Liver (tissue), 10 donors: ENCODE measurements at places on chromosomes 1 and 21. TPM values are rescaled to one million over a fixed set of nuclear protein-coding genes. Genes with fewer than 3 reads are reported as not detected.

DNA sequence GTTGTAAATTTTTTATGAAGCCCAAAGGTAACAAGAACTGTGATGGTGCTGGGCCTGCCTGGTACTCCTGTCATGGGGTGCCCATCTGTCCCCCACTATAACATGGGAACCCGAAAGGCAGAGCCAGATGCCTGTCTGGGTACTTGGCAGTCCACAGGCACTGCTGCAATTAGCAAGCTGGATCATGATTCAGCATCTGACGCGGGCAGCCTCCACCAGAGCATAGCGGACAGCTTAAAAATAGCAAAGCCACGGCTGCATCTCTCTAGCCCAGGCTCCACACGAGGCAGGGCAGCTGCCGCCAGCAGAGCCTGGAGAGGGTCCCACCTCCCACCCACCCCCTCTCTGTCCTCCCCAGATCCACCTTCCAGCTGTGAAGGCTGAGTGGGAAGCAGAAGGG is 22.9 kb downstream of the SUSD4 start:
- H3K4me3 ChIP-seq: no peak overlapping the region
- H3K27me3 ChIP-seq: no peaks in the 10 kb centered on the region
- H3K27ac ChIP-seq: no peak overlapping the region
- no peak for DNase-seq
- no peaks in the 10 kb centered on the region for H3K4me1 ChIP-seq

Gene KLHDC8A
- total RNA-seq: not detected

DNA sequence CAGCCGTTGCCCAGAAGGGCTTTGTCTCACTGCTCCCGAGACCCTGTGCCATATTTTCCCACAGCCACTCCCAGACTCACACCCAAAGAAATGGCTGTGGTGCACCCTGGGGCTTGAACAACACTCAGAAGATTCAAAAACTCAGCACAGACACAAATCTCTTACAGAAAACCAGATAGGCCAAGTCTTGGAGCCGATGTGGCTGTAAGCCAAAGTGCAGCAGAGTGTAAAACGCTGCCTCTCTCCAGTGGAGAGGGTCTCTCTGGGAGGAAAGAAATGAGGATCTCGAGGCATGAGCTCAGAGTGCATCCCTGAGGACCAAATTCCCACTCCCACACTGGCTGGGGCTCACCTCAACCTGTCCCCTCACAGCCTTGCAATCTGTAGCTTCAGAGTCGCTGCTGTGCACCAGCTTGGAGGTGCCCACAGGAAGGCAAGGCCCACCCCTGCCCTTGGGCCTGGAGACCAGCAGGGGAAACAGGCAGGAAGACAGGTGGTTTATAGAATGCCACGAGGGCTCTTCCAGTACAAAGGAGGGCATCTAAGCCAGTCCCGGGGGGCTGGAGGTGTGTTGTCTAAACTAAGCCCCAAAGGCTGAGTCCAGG is 171.3 kb upstream of the AJAP1 start:
- H3K27me3 ChIP-seq: no peaks in the 10 kb centered on the region
- no peaks in the 10 kb centered on the region for H3K36me3 ChIP-seq
- H3K4me1 ChIP-seq: no peaks in the 10 kb centered on the region
- no peak for DNase-seq
- H3K27ac ChIP-seq: no peak overlapping the region
- H3K4me3 ChIP-seq: no peak overlapping the region

Gene GUCA2B
- not detected for total RNA-seq

Gene SLFNL1
- 0.09 TPM for total RNA-seq

- peaks cover 16% of the 10 kb centered on the region for H3K4me1 ChIP-seq
- peak overlapping the region; percentile 79 for H3K4me3 ChIP-seq
- H3K27me3 ChIP-seq: no peaks in the 10 kb centered on the region
- H3K36me3 ChIP-seq: peaks cover under 1% of the 10 kb centered on the region
Observed at GRCh38 chr21:37219761-37220432, 47.2 kb downstream of the VPS26C start.

DNA sequence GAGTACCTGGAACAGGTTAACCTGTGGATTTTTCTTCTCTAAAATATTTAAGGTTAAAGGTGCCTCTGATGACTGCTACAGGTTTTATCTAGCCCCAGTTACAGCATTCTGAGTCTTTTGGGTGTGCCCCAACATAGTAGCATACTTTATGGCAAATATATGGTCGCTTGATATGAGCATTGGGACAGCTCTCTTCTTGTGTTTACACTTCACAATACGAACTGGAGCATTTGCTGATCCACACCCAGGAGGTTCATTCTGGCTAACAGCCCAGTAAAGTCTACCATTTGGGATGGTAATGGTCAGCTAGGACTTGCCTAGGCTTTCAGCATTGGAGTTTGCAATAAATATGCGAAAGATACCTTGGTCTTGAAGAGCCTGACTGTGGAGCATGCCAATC is 101.3 kb downstream of the DISP1 start:
- no peak overlapping the region for H3K27ac ChIP-seq
- DNase-seq: no peak
- H3K36me3 ChIP-seq: no peaks in the 10 kb centered on the region
- H3K4me1 ChIP-seq: no peaks in the 10 kb centered on the region

DNA sequence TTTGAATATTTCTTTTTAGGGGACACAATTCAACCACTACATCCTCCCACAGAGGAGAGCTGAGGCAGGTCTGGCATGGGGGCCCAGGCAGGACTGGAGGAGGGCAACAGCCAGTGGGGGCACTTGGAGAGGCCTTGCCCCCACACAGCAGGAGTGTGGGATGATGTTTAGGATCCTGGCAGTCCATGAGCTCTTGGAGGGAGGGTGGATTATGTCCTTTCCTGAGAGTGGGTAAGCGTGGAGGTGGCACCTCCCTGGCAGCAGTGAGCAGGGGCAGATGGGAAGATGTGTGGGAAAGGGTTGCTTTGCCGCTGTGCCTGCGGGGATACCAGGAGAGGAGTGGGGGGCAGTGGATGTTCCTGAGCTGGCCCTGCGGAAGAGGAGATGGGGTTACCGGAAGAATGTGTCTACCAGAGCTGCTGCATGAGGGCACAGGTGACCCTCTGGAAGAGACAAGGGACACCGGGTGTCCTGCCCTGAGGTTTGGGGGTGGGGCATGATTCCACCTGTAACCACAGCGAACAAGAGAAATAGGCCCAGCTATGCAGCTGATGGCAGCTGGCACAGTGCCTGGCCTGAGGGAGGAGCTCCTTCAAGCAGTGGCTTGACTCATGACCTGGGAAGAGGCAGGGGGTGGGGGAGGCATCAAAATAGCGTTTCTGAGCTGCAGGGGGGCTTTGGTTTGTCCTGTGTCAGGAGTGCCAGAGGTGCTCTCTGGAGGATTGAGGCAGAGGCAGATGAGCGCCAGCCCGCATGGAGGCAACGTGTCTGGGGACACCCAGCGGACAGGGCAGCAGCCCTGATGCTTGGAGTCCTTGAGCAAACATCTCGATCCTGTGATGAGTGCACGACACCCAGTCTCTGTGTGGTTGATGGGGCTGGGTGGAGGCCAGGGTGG is 123.9 kb upstream of the TMPRSS2 start:
- no peaks in the 10 kb centered on the region for H3K36me3 ChIP-seq
- H3K27ac ChIP-seq: no peak overlapping the region
- no peak for DNase-seq

DNA sequence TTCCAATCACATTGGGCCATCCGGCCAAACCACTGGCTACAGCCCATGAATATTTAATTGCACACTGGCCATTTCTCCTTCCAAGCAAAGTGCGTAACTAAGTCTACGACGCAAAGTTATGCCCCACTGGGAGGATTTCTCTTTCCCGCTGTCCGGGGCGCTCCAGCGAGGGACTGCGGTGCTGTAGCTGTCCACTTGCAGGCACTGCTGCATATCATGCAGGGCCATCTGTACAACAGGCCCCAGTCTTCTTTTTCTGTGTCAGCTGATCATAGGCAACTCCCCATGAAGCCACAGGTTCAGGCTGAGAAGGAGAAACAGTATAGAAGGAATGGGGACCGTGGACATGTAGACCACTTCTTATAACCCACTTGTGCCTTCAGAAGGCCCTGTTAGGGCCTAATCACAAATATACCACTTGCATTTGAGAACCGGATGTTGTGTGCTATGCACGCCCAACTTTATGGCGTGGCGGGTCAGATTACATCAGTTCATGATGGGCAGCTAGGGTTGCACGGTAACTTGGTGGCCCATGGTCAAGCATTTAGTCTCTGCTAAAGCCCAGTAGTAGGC is 58.0 kb downstream of the ADSS2 start:
- DNase-seq: no peak
- H3K4me1 ChIP-seq: no peaks in the 10 kb centered on the region
- H3K27ac ChIP-seq: no peak overlapping the region
- H3K27me3 ChIP-seq: no peaks in the 10 kb centered on the region
- H3K4me3 ChIP-seq: no peak overlapping the region
- H3K36me3 ChIP-seq: no peaks in the 10 kb centered on the region
